NCI-H446 (cell line): ENCODE measurements at places on chromosomes 11 and 22.

- no peak for DNase-seq
Observed at GRCh38 chr11:103904324-103904667, 132.1 kb upstream of the DDI1 start.

- no peak for DNase-seq
Observed at GRCh38 chr11:119207415-119207960, 1.3 kb downstream of the CBL start.

- DNase-seq = no peak
Observed at GRCh38 chr11:71294846-71295600, 42.6 kb upstream of the SHANK2 start.

GRCh38 chr11:62732830-62733229 is 4.5 kb downstream of the TTC9C start:
- no peak for DNase-seq

GRCh38 chr11:3087821-3088800 is 30.9 kb upstream of the CARS1 start:
- DNase-seq = no peak
